BJ (cell line): ENCODE measurements at places on chromosomes 6 and 20.

- DNase-seq = no peak
Observed at GRCh38 chr6:53989504-53989903, 121.7 kb upstream of the MLIP start.

DNA sequence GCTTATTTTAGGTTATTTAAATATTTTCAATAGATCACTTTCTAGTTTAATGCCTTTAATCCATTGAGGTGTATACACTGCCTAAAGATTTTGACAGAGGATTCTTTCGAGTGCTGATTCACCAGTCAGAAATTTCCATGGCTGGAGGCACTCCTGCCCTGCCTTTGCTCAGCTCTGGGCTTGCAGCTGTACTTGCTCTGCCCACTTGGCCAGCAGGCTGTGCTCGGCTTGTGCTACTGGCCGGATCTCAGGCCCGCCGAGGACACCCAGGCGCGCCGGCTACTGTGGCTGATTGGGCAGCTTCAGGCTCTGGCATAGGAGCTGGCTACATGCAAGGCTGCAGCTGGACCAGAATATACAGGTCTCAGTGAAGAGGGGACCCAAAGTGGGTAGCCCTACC, 675.1 kb upstream of the MMS22L start:
- DNase-seq = no peak

DNA sequence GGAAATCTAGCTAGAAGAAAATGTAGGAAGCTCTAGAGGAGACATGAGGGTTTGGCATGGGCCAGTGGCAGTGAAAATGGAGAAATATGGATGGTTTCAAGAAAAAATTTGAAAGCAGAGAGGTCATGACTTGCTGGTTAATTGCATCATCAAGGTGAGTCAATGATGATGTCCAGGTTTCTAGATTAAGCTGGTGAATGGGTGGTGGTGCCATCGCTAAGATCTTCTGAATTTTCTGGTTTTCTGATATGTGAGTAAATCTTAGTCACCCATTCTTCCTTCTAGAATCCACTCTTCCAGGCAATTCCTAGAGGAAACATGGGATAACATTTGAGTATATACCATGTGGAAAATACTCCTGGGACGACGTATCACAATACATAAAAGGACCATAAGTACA, 25.0 kb downstream of the SH3BGRL2 start:
- DNase-seq = no peak

DNA sequence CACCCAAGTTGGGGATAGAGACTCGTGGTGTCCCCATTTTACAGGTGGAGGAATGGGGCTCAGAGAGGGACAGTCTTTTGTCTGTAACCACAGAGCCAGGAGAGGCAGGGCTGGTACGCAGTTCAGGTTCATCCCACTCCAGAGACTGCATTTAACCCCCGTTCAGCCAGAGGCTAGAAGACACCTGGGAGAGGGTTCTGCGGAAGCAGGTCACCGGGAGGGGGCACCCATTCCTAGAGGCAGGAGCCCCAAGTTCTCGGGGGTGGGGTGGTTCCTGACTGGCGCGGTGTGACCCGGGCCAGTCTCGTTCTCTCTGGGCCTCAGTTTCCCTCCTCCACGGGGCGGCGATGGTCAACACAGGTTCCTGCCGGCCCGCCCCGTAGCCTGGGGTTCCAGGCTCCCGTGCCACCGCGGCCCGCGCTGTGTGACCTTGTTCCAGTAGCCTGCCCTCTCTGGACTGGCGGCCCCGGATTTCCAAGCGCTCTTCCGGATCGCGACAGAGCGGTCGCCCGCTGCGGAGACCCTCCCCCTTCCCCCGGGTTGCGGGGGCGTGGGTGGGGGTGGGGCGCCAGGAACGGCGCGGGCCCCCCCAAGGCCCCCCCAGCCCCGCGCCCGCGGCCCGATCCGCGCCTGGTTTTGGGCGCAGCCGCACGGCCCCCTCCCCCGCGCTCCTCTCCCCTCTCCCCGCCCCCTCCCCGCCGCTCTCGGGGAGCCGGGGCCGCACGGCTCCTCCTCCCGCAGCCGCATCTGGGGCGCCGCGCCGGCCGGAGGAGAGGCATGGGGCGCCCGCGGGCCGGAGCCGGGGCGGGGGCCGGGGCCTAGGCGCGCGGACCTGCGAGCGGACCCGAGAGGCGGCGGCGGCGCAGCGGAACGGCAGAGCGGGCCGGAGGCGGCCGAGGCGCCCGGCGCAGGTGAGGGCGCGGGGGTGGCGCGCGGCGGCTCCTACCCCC, at the start of gene DLGAP4:
Gene DLGAP4 (plus strand): TSS at position 738 of the 950 bp plus-strand sequence. CDS start 125,379 bp downstream, outside the sequence.
- DNase-seq = no peak

- no peak for DNase-seq
Observed at GRCh38 chr6:28208111-28208659, 16.9 kb upstream of the ZSCAN9 start.

- DNase-seq = no peak
Observed at GRCh38 chr6:44478158-44478557, 90.7 kb downstream of the CDC5L start.
